ENCODE measurements at places on chromosomes 2 and 18. TPM values are rescaled to one million over a fixed set of nuclear protein-coding genes. Genes with fewer than 3 reads are reported as not detected.

DNA sequence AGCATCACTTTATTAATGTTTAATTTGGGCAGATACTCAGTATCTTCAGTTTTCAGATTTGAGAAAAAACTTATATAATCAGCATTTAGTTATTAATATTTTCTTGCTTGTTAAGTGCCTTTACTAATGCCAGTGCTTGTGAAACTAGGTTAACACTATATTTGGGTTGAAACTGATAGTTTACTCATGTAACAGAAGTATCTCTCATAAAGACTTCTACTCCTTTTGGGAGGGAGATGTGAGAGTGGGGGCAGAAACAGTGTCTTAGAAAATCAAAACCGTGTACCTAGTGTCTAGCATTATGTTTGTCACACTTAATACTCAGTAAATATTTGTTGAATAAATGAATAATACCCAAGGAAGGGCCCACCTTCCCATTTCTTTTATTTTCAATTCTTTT, 129.5 kb downstream of the MSTN start:
- DNase-seq = no peak

- DNase-seq = no peak
These were observed 451.4 kb downstream of the TMX3 start for GRCh38 chr18:68263481-68263880.

GRCh38 chr18:12301263-12302005, 6.6 kb upstream of the TUBB6 start:
- no peak for DNase-seq

DNA sequence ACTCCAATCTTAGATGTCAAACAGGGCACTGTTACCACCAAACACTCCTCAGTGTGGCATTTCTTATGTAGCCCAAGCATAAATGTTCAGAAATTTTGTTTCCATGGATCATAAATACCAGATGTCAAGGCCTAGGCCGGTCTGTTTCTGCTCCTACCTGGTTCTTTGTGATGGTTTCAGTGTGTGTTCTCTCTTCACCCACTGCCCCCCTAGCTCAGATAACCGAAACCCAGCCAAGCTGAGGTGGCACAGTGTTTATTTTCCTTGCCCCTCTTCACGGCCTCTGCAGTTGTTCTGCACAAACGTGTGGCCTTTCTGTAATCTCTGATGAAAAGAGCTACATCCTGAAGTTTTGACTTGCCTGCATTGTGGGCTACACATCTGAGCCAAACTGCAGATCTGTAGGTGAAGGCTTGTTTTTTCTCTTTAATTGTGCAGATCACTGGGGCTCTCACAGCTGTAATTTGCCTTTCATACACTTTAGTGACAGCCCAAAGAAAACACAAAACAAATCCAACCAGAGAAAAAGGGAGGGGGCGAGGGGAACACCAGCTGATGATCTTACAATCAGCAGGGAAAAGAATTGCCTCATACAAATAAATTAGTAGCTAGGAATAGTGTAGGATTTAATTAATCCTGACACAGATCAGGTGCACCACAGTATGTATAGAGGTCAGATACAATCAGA, 99.1 kb downstream of the NRP2 start:
- no peak for DNase-seq

GRCh38 chr18:11981192-11981542, at the start of gene IMPA2:
Gene IMPA2 (plus strand): TSS chr18:11981507. CDS start chr18:11981670, 163 bp downstream.
- DNase-seq = no peak

- DNase-seq = no peak
These were observed 424.4 kb upstream of the REG3G start for GRCh38 chr2:78601113-78601512.

DNA sequence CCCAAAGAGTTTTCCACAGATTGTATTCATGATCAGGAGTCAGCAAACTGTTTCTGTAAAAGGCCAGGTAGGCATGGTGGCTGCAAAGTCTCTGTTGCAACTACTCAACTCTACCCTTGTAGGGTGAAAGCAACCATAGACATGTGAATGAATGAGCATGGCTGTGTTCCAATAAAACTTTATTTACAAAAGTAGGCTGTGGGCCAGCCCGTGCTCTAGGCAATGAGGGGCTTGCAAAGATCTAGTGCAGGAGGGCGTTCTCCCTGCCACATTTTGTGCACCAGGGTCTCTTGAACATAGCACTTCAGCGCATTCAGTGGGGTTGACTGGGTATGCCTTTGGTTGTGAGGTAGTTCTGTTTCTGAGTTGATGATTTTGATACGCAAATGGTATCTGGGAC, 85.8 kb downstream of the ST6GAL2 start:
- no peak for DNase-seq

DNA sequence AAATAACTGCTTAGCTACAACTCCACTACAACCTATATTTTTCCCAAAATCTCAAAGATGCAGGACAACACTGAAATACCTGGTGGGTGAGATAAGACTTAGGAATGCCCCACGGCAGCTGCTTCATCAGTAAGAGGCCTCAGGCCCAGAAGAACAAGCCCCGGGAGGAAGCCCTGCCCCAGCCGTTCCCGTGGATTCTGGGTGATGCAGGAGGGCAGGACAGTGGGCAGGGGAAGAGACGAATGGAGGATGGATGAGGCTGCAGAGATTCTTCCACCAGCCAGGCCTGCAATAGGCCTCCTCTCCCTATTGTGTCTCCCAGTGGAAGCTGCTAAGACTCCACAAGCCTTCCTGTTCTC, 197.9 kb upstream of the HDAC4 start:
- DNase-seq = no peak

GRCh38 chr2:25234738-25235137, 66.4 kb upstream of the POMC start:
- DNase-seq = no peak

DNA sequence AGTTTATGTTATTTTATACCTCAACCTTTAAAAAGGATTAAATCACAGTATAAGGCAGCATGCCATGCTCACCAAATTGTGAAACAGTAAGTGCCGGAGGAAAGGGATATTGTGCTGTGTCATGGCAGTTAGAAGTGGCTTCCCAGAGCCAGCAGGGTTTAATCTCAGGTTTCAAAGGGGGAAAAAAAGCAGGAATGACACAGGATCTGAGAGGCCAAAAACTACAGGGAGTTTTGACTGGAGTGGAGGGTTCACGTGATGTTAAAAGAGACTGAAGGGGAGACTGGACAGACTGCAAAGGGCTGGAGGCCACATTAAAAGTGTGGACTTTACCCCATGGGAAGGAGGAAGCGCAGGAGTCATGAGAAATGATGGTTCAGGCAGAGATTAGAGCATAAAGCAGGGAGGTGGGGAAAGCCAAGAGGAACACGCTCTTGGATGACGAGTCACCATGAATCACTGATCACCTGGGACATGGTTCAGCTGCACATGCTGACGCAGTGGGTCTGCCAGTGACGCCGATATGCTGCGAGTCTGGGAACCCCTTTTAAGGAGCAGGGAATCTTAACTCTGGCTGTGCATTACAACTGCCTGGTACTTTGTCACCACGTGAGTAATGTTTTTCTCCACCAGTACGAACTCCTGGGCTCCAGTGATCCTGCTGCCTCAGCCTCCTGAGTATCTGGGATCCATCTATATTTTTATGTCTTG, 6.1 kb downstream of the CHMP1B start:
- no peak for DNase-seq

DNA sequence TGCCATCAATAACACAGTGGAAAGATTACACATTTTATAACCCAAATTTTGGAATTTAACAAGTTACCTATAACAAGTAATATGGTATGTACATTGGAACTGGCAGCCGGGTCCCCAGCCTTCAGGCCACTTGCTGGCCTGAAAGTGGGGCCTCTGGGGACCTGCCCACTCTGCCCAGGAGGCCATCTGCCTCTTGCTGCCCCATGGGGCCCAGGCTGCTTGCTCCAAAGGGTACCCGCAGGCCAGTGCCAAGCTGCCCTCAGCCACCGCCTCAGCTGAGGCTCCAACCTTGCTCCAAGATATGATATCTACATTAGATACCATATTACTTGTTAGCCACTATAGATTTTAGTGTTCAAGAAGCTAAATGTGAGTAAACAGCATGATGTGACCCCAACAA, 120.8 kb upstream of the TMEFF2 start:
- DNase-seq = no peak

DNA sequence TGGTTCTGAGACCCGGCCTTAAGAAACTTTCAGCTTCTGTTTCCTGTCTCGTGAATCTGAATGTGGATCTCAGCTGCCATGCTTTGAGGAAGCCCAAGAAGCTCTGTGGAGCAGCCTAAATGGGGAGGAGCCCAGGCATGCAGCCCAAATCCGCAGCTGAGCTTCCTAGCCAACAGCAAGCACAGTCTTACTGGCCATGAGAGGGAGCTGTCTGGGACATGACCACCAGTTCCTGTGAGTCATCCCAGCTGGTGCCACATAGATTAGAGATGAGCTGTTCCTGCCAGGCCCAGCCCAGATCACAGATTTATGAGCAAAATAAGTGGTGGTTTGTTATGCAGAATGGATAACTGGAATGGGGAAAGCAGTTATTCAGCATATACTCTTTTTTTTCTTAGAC, 224.4 kb upstream of the APCDD1 start:
- DNase-seq = no peak

- DNase-seq = no peak
These were observed 151.1 kb downstream of the CCDC148 start for GRCh38 chr2:158305501-158305900.

DNA sequence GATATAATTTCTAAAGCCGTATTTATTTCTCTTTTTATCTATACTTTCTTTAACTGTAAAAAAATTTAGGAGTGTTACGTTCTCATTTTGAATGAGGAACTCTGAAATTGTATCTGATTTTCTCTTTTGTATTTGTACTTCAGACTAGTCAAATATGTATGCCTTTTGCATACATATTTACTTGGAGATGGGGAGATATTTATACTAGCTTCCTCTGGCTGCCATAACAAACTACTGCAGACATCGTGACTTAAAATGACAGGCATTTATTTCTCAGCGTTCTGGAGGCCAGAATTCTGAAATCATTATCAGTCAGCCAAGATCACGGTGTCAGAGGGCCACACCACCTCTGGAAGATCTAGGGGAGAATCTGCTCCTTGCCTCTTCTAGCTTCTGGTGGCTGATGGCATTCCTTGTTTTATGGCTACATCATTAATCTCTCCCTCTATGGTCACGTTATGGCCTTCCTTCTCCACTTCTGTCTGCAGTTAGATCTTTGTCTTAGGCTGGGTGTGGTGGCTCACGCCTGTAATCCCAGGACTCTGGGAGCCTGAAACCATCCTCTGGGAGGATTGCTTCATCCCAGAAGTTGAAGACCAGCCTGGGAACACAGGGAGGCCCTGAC, 8.2 kb downstream of the LCLAT1 start:
- DNase-seq = no peak

DNA sequence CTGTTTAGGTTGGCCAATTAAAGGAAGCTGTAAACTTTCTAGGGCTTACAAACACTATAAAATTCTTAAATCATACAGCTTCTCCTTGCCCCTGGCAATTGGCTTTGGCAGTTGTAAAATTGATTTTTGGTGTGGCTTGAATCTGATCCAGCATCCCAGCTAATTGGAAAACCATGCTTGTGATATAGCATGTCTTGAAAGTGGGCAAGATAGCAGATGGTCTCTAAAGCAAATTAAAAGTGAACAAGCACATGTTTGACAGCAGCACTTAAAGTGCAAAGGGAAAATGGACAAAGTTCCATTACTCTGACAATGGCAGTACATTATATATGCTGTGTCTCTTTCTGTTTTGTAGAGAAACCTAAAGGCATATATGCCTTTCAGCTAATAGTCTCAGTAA, 302.9 kb upstream of the NXPH2 start:
- no peak for DNase-seq

DNA sequence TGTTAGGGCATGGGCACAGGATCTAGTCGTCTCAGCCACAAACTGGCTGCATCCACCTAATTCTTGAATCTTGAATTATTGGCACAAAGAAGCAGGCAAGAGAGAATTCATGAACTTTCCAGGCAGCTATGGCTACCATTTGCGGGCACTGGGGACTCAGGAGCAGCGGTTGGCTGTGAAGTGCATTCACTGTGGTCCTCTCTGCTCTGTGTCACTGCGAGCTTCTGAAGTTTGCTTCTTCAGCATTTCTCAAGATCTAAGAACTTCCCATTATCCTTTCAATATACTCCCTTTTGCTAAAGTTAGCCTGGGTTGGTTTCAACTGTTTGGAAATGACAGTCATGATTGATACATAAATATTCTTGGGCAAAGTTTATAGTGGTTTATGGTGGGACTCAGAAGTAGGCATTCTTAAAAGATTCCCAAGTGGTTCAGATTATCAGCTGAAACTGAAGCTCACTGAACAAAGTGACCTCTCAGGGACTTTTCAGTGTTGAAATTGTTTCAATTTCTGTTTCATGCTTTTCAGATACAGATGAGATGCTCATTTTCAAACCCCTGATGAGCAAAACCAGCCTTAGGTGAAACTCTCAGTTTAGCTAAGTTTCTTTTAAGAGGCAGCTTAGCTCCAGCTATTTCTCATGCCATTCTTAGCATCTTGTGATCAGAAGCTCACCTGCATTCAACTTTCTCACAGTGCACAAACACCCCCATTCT, 1258.3 kb upstream of the GYPC start:
- DNase-seq = no peak

GRCh38 chr2:85143463-85144082, 10.4 kb downstream of the TCF7L1 start:
- no peak for DNase-seq

DNA sequence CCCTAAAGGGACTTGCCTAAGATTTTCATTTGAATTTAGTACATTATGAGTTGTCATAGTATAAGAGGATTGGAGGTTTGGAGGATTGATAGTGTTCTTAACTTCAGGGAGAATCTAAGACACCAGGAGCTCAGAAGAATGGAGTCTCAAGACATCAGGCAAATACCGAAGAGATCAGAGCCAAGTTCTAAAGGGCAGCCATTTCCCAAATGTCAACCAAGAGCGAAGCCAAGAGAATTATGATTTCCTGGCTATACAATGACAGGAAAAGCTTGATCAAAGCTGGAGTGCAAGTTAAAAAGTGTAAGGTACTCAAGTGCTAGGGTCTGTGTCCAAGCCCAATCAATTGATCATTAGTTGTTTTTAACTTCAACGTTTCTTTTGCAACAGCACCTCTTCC, 283.0 kb upstream of the FN1 start:
- no peak for DNase-seq

- DNase-seq = peak; percentile 4
These were observed 56.6 kb downstream of the EPG5 start for GRCh38 chr18:45910405-45911023.

GRCh38 chr2:45190481-45190942, 181.3 kb upstream of the SIX2 start:
- no peak for DNase-seq

The IL36B gene
- not detected for polyA plus RNA-seq

The SDC1 gene
- polyA plus RNA-seq = 23.4 TPM

The SRD5A2 gene
- 0.04 TPM for polyA plus RNA-seq

The TCF7L1 gene
- polyA plus RNA-seq = 61.0 TPM

The GALM gene
- 47.8 TPM for polyA plus RNA-seq

The IGFBP2 gene
- polyA plus RNA-seq = 196 TPM

The GPR45 gene
- 0.19 TPM for polyA plus RNA-seq

The NOL4 gene
- 4.1 TPM for polyA plus RNA-seq

The MYO1B gene
- polyA plus RNA-seq = 97.2 TPM
